ENCODE measurements at places on chromosomes 16 and 17. TPM values are rescaled to one million over a fixed set of nuclear protein-coding genes. Genes with fewer than 3 reads are reported as not detected.

The KRTAP3-2 gene
- total RNA-seq: not detected

The KCNG4 gene
- total RNA-seq: not detected

The CLDN7 gene
- total RNA-seq: 1.1 TPM

The KRTAP3-1 gene
- total RNA-seq: not detected

The RAD51C gene
- total RNA-seq: 70.6 TPM

The MVD gene
- total RNA-seq: 86.0 TPM

The NPEPPS gene
- total RNA-seq: 92.2 TPM

The TNK1 gene
- total RNA-seq: 2.6 TPM

The DECR2 gene
- total RNA-seq: 4.7 TPM

The PRRT2 gene
- total RNA-seq: 0.16 TPM

The CCDC40 gene
- total RNA-seq: not detected

The KIFC3 gene
- 0.53 TPM for total RNA-seq

The MFSD6L gene
- 1.4 TPM for total RNA-seq

The ASPSCR1 gene
- total RNA-seq: 27.0 TPM

The KRTAP2-3 gene
- not detected for total RNA-seq
